ENCODE measurements at places on chromosomes 13 and 19. TPM values are rescaled to one million over a fixed set of nuclear protein-coding genes. Genes with fewer than 3 reads are reported as not detected.

The CABP5 gene
- total RNA-seq, result not detected

DNA sequence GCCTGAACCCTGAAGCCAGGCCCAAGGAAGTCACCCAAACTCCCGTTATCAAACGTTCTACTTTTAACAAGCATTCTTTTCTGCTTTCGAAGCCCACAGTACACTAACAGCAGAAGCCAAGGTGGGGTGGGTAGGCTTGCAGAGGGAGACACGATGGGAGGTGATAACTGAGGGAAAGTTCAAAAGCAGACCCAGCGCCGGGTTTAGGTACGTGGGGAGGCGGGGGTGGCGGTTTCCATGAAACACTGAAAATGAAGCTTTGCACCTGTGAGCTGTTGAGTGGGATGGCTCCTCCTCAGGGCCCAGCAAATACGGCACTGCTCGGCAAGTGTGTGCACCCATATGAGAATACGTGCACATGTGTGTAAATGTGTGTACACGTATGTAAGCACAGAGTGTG, 49.8 kb downstream of the KLF2 start:
- H3K27ac ChIP-seq, result no peak overlapping the region
- no peaks in the 10 kb centered on the region for H3K27me3 ChIP-seq
- no peaks in the 10 kb centered on the region for H3K4me1 ChIP-seq
- peaks cover 17% of the 10 kb centered on the region for H3K36me3 ChIP-seq
- DNase-seq, result no peak

GRCh38 chr13:36822785-36823184, 3.8 kb downstream of the RFXAP start:
- no peak for DNase-seq
- no peak overlapping the region for H3K27ac ChIP-seq
- no peak overlapping the region for H3K4me3 ChIP-seq

GRCh38 chr13:95660981-95661581, 15.9 kb upstream of the DNAJC3 start:
- DNase-seq, result peak; percentile 64
- H3K27me3 ChIP-seq, result no peaks in the 10 kb centered on the region
- H3K4me3 ChIP-seq, result no peak overlapping the region
- H3K4me1 ChIP-seq, result no peaks in the 10 kb centered on the region
- no peak overlapping the region for H3K27ac ChIP-seq
- no peaks in the 10 kb centered on the region for H3K36me3 ChIP-seq

The MLLT1 gene
- 36.5 TPM for total RNA-seq

DNA sequence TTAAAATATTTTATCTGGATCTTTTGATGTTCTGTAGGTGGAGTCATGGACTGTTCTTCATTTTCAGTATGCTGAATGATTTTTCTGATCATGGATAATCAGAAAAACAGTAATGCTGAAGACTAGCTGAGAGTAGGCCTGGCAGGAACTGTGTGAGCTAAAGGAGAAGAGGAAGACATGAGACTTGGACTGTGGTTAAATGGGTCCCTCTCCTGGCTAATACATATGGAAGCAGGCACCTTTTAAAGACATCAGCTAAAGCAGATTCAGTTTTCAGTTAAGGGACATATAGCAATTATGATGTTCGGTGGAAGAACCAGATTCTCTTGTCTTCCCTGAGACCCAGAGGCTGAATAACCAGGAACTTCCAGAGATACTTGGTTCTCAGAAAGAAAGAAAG, 169.4 kb downstream of the OLFM4 start:
- no peaks in the 10 kb centered on the region for H3K36me3 ChIP-seq
- no peaks in the 10 kb centered on the region for H3K4me1 ChIP-seq
- no peaks in the 10 kb centered on the region for H3K27me3 ChIP-seq

The FAM124A gene
- total RNA-seq, result 1.1 TPM

DNA sequence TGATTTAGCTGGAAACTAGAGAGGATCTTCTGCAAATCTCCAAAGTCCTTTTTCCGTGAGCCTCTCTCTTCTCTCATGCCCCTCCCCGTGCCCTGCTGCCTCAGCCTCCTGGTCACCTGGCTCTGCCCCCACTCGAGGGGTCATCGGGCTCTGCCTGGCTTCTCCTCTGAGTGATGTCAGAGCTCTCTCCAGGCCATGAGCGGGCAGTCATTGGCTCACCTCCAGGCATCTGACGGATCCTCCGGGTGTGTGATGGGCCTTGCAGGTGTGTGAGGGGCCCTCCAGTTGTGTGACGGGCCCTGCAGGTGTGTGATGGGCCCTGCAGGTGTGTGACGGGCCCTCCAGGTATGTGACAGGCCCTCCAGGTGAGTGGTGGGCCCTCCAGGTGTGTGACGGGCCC, 10.3 kb upstream of the GAS6 start:
- no peaks in the 10 kb centered on the region for H3K36me3 ChIP-seq
- no peaks in the 10 kb centered on the region for H3K27me3 ChIP-seq
- H3K4me3 ChIP-seq, result no peak overlapping the region
- DNase-seq, result no peak
- H3K4me1 ChIP-seq, result no peaks in the 10 kb centered on the region

- no peak overlapping the region for H3K27ac ChIP-seq
- H3K4me1 ChIP-seq, result no peaks in the 10 kb centered on the region
- H3K36me3 ChIP-seq, result no peaks in the 10 kb centered on the region
- no peak overlapping the region for H3K4me3 ChIP-seq
- no peak for DNase-seq
- H3K27me3 ChIP-seq, result no peaks in the 10 kb centered on the region
These were observed 16.8 kb downstream of the CLEC17A start for GRCh38 chr19:14599548-14600147.

DNA sequence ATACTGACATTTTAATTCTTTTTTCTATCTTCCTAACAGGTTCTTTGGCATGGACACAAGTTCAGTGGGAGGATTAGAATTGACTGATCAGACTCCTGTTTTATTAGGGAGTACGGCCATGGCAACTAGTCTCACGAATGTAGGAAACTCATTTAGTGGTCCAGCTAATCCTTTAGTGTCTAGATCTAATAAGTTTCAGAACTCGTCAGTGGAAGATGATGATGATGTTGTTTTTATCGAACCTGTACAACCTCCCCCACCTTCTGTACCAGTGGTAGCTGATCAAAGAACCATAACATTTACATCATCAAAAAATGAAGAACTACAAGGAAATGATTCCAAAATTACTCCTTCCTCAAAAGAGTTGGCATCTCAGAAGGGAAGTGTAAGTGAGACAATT, 34.5 kb downstream of the ZMYM2 start:
- no peak for DNase-seq
- H3K27me3 ChIP-seq, result no peaks in the 10 kb centered on the region
- H3K36me3 ChIP-seq, result peaks cover 27% of the 10 kb centered on the region
- H3K4me3 ChIP-seq, result no peak overlapping the region

- no peak overlapping the region for H3K27ac ChIP-seq
- H3K4me1 ChIP-seq, result peaks cover 10% of the 10 kb centered on the region
- no peaks in the 10 kb centered on the region for H3K36me3 ChIP-seq
- no peaks in the 10 kb centered on the region for H3K27me3 ChIP-seq
- no peak overlapping the region for H3K4me3 ChIP-seq
These were observed 221.0 kb downstream of the EFNB2 start for GRCh38 chr13:106314417-106314816.

The MISP3 gene
- 7.8 TPM for total RNA-seq

- peaks cover 50% of the 10 kb centered on the region for H3K27me3 ChIP-seq
- no peak overlapping the region for H3K4me3 ChIP-seq
- DNase-seq, result no peak
- no peaks in the 10 kb centered on the region for H3K4me1 ChIP-seq
- H3K36me3 ChIP-seq, result no peaks in the 10 kb centered on the region
These were observed 44.7 kb upstream of the SIAH3 start for GRCh38 chr13:45896285-45896684.

DNA sequence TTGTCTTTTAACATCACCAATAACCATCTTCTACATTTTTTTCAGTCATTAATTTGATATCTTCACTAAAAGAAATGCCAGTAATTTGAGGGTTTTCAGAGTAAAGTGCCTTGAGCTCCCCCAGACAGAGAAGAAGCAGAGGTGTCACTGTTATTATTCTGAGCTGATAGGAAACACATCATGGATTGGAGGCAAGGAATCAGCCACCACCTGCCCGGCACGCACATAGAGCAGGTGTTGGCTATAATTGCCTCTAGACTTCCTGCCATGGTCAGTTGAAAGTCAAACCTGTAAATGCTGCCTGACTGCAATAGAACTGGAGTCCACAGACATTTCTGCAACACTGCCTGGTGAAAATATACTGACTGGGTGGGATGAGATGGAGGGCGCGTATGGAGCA, 776.6 kb downstream of the UQCRFS1 start:
- no peak for DNase-seq
- H3K4me1 ChIP-seq, result no peaks in the 10 kb centered on the region
- H3K36me3 ChIP-seq, result no peaks in the 10 kb centered on the region
- no peaks in the 10 kb centered on the region for H3K27me3 ChIP-seq

The IL17D gene
- total RNA-seq, result 1.1 TPM

DNA sequence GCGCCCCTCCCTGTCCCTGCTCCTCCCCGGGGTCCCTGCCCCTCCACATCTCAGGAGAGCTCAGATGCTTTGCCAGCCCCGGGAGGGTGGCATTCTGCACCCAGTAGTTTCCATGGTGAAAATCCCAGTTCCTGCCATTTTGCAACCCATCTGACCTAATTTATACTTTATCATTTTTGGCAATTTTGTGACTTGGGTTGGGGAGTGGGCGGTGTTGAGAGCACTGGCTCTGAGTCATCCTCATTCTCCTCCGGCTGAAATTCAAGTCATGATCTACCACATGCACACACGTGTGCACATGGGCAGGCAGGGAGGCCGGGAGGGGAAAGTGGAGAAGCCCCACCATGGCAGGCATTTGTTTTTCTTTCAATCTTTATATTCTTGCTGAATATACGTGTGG, 208.6 kb downstream of the URI1 start:
- H3K4me3 ChIP-seq, result no peak overlapping the region
- H3K36me3 ChIP-seq, result no peaks in the 10 kb centered on the region
- no peaks in the 10 kb centered on the region for H3K27me3 ChIP-seq
- H3K27ac ChIP-seq, result no peak overlapping the region
- DNase-seq, result no peak

GRCh38 chr13:44116562-44117332, 237.0 kb downstream of the LACC1 start:
- no peak overlapping the region for H3K27ac ChIP-seq
- no peak for DNase-seq
- H3K4me3 ChIP-seq, result no peak overlapping the region
- no peaks in the 10 kb centered on the region for H3K4me1 ChIP-seq

- no peak overlapping the region for H3K4me3 ChIP-seq
- no peaks in the 10 kb centered on the region for H3K4me1 ChIP-seq
- 0 out of 2 replicates have a peak, but pooled peaks cover 5% of the 10 kb centered on the region for H3K27me3 ChIP-seq
- DNase-seq, result no peak
These were observed 339.1 kb downstream of the ZNF536 start for GRCh38 chr19:30711296-30711695.

DNA sequence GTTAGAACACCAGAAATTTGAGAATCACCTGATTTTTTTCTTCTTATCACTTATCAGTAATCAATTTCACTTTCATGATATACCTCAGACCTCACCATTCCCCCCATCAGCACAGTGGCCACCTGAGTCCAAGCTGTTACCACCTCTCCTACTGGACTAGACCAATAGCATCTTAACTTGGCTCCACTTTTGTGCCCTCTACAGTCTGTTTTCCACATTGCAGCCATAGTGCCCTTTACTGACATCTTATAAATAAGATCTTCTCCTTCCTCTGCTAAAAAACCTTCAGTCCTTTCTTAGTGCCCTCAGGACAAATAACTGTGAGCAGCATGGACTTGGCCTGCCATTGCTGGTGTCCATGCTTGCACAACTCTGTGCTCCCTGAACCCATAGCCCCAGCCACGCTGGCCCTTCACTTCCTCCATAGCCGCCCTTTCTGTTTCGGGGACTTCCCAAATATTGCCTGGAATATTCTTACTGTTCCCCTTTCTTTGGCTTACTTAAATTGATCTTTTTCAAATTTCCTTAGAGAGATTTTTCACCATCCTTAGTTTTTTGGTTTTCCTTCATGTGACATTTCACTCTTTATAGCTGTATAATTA, 380.8 kb downstream of the LMO7 start:
- H3K4me1 ChIP-seq, result peaks cover 47% of the 10 kb centered on the region
- no peak overlapping the region for H3K4me3 ChIP-seq
- peak; percentile 67 for DNase-seq
- no peaks in the 10 kb centered on the region for H3K27me3 ChIP-seq
- H3K36me3 ChIP-seq, result no peaks in the 10 kb centered on the region
- H3K27ac ChIP-seq, result no peak overlapping the region
